ENCODE measurements at places on chromosomes 1 and 21.

DNA sequence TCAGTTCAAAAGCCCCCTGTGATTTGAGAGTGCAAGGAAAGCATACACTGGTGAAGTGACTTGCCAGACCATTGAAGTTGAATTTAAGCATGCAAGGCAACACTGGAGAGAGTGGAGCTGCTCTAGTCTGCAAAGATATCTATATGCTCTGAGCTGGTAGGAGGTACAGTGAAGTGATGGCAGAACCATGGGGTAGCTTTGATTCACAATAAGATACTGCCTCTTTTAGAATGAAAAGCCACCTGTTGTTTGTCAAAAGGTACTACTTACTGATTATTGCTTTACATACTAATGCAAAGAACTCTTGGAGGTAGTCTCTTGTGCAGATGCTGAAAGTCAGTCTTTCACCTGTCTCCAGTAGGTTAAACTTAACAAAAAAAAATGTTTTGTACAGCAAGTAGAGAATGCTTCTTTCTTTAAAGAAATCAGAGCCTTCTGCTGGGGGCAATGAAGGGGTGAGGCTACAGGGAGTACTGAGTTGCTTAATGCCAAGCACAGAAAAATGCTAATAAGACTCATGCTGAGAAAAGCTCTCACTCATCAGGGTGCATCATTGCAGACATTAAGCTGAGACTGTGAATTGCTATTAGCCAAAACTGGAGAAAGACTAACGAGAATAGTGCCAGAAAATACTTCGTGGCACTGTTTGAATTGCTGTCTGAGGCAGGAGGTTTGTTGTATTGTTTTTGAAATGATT is 1150.5 kb upstream of the TMPRSS15 start:
- DNase-seq = no peak

DNA sequence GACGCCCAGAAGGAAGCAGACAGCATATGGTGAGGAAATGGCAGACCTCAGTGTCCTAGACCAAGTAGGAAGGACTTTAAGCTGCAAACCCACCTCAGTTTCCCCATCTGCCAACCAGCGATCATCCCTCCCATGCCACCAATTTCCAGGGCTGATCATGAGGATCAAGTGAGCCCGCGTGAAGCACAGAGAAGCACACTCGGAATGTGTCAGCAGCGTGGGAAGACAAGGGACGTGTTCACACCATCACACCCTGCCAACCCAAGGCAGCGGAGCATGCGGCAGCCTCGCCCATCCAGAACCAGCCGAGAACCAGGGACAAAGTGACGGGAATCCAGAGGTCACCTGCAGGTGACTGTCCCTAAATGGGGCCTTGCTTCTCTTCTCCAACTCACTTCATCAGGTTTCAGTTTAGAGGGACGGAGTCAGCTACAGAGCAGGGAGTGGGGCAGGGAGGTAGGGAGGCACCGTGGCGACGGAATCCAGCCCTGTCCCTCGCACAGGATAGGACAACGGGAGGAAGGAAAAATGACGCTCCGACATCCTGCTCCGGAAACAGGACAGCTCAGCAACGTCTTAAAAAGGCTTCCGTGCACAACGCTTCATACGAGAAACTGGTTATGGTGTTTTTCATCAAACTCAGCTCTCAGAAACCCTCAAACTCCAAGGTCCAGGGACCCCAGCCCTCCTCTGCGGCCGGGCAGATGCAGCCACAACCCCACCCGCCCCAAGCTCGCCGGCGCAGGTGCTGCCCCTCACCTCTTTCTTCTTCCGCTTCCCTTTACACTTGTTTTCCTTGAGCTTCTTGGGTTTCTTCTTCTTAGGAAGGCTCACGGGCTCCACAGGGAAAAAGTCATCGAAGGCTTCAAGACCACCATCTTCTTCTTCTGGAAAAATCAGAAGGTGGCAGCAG is 12.5 kb downstream of the CHD5 start:
- DNase-seq = no peak

GRCh38 chr1:1879942-1880341 is 10.9 kb downstream of the GNB1 start:
- DNase-seq = no peak

DNA sequence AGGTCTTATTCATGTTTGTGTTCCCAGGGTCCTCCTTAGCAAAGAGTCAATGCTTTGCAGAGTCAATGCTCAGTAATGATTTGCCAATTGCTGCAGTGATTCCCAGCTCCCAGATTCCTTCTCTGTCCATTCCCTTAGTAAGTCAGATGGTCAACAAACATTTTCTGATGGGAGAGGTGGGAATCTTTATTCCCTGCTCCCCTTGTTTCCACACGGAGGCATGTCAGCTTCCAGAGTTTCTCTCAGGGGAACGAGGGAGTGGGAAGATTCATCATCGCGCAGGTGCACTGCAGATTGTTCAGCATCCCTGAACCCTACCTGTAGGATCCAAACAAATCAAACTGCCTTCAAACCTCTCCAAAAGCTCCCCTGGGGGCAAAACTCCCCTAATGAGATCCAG is 7.5 kb upstream of the AHDC1 start:
- no peak for DNase-seq

GRCh38 chr1:155166051-155166470 is 7.0 kb downstream of the KRTCAP2 start:
- DNase-seq = no peak
